ENCODE measurements at places on chromosomes 5 and 9.

DNA sequence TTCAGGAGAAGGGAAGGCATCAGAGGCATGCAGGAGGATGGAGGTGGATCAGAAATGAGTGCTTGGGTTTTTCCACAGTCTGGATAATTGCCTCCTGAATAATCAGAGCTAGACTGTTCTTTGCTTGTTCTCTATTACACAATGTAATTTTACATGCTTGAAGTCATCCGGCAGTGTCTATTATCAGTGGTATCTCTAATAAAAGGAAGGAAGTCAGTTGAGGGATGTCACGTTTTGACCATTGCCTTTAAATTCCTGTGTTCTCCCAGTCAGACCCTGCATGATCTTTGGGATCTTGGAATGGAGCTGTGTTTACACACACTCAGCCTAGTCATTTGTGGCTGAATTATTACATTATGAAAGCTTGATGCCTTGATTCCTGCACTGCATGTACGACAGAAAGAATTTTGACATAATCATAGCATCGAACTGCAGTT lies 91.0 kb downstream of the PDE8B start:
- no peak for DNase-seq

DNA sequence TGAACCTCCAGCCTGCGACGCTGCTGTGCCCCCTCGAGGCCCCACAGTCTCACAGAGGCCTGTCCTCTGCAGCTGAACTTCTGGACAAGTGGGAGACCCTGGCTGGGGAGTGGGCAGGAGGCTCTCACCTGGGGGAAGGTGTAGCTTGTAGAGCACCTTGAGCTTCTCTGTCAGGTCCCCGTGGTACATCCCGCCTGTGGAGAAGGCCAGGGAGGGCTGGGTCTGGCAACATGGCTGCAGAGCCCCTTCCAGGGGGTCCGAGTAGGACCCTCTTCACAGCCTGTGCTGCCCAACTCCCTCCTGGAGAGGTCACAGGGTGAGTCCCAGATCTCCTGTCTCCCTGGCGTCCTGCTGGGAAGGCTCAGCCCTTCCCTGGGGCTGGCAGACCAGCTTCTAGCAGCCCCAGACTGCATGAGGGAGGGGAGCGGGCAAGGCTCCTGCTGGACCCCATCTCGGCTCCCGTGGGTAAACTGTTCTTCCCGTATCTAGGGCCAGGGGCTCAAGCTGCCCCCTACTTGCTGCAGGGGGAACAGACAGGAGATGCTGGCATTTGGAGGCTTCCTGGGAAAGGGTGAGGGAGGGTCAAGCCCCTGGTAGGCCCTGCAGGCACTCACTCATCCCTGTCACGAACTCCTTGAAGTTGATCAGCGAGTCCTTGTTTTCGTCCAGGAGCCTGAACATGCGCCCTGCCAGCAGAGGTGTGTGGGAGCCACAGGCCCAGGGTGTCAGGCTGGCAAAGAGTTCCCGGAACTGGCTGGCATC lies 11.2 kb upstream of the MRNIP start:
- DNase-seq = no peak

- DNase-seq = no peak
Observed at GRCh38 chr5:157130925-157131324, 11.7 kb downstream of the MED7 start.

DNA sequence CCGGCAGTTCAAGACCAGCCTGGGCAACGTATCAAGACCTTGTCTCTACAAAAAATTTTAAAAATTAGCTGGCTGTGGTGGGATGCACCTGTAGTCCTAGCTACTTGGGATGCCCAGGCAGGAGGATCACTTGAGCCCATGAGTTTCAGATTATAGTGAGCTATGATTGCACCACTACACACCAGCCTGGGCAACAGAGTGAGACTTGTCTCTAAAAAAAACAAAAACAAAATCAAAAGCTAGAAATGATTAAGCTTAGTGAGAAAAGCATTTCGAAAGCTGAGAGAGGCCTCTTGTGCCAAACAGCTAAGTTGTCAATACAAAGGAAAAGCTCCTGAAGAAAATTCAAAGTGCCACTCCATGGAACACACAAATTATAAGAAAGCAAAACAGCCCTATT lies 4.8 kb downstream of the FAM151B start:
- DNase-seq = no peak

DNA sequence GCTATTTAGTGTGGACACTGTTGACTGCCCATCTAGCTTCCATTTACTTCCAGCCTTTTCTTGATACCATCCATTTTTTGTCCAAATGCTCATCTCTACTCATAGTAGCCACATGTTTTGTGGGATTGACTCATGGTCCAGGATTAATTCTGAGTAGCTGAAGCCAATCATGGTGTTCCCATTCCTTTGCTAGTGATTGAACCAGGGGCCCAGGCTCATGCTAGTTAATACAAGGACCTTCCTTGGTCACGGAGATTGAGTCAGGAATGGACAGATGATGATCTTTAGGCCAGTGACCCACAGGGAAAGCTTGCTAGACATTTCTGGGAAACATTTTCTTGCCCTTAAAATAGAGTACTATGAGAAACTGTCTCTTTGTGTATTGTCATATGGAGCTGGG lies 272.9 kb upstream of the RIOK2 start:
- no peak for DNase-seq

GRCh38 chr9:36280989-36281388 lies 22.7 kb upstream of the GNE start:
- DNase-seq = no peak

GRCh38 chr5:21397693-21398092 lies 1409.7 kb upstream of the CDH18 start:
- DNase-seq = no peak

- DNase-seq = no peak
Observed at GRCh38 chr9:125904155-125904851, 157.1 kb downstream of the PBX3 start.

DNA sequence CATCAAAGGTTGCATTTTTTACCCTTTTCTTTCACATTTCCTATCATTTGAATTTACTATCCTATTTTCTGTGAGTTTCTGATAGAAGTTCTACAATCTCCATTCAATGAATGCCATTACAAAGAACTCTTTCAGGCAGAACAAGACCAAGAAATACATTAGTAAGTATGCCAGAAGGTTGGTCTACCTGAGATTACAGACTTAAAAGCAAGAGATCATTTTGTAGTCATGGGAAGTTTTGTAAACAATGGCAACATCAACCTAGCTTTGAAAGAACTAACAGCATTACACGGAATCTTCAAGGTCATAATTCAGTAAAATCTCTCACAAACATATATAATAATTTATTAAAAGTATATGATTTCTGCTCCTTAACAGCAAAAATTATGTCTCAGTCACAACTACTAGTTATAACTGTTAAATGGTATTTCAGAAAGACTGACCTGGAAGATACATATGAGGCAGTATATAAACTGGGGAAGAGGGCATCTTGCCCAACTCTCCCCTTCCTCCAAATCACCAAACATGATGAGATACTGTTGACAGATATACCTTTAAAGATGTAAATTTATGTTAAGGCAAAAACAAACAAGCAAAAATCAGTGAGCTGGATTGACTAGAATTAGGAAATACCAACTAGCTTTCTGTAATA lies 23.3 kb downstream of the TMEM161B start:
- no peak for DNase-seq

DNA sequence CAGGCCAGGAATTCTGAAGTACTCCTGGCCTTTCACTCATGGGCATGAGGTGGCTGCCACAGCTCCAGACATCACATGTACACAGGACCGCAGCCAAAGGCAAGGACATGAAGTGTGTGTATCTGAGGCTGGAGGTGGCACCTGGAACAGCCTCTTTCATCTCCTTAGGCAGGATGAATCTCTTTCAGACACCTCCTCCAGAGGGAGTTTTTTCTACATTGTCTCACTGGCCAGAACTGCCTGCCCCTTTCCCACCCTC lies 142.8 kb downstream of the BARX1 start:
- no peak for DNase-seq

GRCh38 chr5:93717162-93717561 lies 24.2 kb downstream of the POU5F2 start:
- no peak for DNase-seq

- DNase-seq = no peak
Observed at GRCh38 chr5:669842-670395, 23.2 kb downstream of the TPPP start.

- DNase-seq = no peak
Observed at GRCh38 chr9:103731541-103731940, 362.6 kb upstream of the SMC2 start.

- DNase-seq = no peak
Observed at GRCh38 chr9:89905606-89906338, 301.0 kb downstream of the GADD45G start.

- DNase-seq = no peak
Observed at GRCh38 chr9:35162605-35163315, 951 bp downstream of the UNC13B start.

DNA sequence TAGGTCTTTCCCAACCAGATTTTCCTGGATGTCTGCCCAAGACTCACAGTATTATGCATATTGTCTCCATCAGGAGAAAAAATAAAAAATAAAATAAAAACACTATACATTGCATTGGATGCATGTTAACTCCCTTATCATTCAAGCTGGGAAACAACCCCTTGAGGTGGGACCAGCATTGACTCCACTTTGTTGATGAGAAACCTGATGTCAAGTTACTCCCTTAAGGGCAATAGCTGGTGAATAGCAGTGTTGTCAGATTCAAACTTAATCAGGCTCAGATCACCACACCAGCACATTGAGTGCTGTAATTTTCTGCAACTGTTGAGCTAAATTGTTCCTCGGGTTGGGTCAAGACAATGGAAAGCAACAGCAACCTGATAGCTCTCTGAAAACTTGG lies 264.0 kb upstream of the TRIM32 start:
- no peak for DNase-seq

DNA sequence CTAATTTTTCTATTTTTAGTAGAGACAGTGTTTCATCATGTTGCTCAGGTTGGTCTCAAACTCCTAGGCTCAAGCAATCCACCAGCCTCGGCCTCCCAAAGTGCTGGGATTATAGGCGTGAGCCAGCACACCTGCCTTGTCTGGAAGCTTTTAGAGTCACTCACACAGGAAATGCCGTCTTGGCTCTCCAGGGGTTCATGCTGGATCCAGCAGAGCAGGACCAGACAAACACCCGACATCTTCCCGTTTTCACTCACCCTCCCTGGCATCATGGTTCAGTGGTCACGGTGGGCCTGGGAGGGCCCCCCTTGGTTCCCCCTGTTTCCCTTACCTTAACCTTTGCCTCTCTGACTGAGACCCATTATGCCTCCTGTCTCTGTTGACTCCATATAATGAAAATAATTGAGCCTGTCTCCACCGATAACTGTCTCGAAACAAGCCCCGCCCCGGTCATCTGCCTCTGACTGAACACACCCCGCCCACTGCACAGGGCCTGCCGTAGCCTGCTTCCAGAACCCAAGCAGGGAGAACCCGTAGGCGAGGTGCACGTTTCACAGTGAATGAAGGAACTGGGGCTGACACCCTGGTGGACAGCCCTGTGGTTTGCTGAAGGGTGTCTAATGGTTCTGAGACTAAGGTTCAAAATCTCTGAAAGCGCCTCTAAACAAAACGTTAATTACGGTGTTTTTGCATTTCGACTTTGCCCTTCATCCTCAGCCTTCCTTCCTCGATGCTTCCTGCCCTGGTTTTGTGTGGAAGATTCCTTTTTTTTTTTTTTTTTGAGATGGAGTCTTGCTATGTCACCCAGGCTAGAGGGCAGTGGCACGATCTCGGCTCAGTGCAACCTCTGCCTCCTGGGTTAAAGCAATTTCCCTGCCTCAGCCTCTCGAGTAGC lies 39.7 kb upstream of the SPRY4 start:
- no peak for DNase-seq

DNA sequence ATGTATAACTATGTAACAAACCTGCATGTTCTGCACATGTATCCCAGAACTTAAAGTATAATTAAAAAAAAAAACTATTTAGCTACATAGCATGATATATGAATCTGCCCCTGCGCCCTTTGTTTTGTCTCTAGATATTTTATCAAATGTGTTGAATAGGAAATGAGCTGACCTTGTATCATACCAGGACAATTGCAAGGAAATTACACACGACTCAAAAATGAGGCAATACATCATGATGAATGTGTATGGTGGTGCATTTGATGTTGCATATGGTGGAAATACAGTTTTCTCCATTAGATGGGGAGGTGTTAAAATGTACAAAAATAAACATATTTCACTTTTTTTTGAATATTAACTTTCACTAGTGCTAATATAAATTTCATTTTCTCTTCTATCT lies 28.6 kb upstream of the CEP78 start:
- no peak for DNase-seq
